Inflammatory macrophage treated with lipopolysaccharide for 4 hours (primary cell): ENCODE measurements at places on chromosomes 3 and 15.

GRCh38 chr3:168801794-168802193 is 706.1 kb upstream of the GOLIM4 start:
- no peak for DNase-seq

GRCh38 chr3:72120806-72121778 is 336.1 kb upstream of the PROK2 start:
- peak; percentile 32 for DNase-seq

GRCh38 chr3:112115161-112115739 is 17.8 kb downstream of the GCSAM start:
- no peak for DNase-seq

GRCh38 chr3:56443372-56443771 is 24.9 kb downstream of the ERC2 start:
- DNase-seq, result no peak

DNA sequence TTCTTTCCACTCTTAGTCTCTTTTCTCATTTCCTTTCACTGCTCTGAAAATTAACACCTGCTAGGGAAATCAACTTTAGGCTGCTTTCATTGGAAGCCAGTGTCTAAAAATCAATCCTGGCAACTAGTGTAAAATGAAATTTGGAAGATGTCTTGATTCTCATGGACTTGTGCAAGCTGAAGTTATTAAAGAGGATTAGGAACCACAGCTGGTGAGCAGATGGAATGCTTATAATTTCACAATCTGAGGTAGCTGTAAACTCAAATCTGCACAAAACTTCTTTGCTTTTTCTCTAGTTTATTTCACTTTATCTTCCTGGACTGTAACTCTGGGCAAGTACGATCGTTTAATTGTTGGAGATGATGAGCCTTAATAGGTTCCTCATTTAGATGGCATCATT is 175.6 kb downstream of the GHSR start:
- no peak for DNase-seq

DNA sequence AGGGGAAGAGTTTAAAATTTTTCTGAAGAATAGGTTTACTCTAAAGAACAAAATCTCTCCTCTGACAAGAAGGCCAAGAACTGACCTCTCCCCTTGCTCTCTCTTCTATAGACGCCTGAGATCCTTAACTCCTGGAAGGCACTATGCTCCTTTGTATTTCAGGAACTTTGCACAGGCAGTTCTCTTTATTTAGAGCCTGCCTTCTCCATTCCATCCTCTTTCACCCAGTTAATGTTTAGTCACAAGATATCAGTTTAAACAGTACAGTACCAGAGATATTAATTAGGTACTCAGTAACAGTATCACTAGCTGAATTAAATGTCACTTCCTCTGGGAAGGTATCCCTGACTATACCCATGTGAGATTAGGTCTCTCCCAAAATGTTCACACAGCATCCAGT is 33.5 kb downstream of the HERC1 start:
- no peak for DNase-seq

GRCh38 chr3:17583530-17583929 is 158.9 kb downstream of the TBC1D5 start:
- DNase-seq, result no peak

DNA sequence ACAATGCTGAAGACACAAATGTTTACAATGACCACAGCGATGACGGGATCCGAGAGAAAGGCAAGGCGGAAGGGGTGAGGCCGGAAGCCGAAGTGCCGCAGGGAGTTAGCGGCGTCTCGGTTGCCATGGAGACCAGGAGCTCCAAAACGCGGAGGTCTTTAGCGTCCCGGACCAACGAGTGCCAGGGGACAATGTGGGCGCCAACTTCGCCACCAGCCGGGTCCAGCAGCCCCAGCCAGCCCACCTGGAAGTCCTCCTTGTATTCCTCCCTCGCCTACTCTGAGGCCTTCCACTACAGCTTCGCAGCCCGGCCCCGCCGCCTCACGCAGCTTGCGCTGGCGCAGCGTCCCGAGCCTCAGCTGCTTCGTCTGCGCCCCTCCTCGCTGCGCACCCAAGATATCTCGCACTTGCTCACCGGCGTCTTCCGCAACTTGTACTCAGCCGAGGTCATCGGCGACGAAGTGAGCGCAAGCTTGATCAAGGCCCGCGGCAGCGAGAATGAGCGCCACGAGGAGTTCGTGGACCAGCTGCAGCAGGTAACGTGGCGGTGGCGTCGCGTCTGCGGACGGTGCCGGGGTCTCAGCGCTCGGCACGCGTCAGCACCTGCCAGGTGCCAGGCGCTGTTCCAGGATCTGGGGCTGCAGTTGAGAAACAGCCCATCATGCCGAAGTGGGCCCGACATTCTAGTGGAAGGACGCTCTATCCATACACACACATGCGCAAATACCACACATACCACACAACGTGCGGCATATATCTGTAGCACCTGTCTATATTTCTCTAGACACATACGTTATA is at the start of gene DLEC1:
TSS of gene DLEC1 (plus strand) at position 108 of the 798 bp plus-strand sequence. CDS start at position 126, 18 bp downstream.
- DNase-seq, result peak; percentile 87

- DNase-seq, result no peak
Measured at GRCh38 chr3:49024449-49024848, 2.5 kb downstream of the NDUFAF3 start.

DNA sequence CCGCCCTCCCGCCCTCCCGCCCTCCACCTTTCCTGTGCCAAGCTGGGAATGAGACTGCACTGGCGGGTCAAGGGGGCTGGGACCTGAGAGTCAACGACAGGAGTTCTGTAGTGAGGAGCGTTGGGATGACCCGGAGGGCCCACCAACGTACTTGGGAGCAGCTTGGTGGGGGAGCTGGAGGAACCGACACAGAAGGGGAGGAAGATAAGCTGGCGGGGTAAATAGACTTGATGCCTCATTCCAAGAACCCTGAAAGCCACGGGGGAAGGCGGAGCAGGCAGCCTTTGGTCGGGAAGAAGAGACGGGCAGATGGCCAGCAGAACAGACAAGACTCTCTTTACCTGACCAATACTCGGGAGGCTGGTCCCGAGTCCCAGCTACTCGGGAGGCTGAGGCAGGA is 277 bp downstream of the FMN1 start:
- no peak for DNase-seq

- DNase-seq, result no peak
Measured at GRCh38 chr3:14698601-14699244, 23.8 kb downstream of the C3orf20 start.

DNA sequence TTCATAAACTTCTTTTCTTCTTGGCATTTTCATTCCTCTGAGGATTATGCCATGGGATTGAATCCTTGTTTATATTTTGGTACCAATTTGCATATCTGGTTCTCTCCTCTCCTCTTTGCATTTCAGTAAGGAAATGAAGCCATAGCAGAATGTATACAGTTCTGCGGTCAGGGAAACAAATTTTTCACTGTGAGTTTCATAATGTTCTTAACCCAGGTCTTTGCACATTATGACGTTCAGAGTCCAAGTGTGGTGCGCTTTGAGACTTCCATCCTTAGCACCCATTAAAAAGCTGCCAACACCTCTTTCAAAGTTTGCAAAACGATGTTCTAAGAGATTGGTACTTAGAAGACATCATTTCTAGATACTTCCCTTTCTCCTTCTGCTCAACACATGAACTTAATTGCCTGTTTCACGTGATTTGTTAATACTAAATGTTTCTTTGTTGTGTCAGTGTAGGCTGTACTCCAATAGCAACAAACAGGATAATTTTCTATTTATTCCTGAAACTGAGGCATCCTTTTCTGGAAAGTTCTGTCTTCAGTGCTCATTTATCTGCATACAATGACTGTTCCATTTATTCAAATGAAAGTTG is 953.1 kb upstream of the NR2F2 start:
- no peak for DNase-seq

DNA sequence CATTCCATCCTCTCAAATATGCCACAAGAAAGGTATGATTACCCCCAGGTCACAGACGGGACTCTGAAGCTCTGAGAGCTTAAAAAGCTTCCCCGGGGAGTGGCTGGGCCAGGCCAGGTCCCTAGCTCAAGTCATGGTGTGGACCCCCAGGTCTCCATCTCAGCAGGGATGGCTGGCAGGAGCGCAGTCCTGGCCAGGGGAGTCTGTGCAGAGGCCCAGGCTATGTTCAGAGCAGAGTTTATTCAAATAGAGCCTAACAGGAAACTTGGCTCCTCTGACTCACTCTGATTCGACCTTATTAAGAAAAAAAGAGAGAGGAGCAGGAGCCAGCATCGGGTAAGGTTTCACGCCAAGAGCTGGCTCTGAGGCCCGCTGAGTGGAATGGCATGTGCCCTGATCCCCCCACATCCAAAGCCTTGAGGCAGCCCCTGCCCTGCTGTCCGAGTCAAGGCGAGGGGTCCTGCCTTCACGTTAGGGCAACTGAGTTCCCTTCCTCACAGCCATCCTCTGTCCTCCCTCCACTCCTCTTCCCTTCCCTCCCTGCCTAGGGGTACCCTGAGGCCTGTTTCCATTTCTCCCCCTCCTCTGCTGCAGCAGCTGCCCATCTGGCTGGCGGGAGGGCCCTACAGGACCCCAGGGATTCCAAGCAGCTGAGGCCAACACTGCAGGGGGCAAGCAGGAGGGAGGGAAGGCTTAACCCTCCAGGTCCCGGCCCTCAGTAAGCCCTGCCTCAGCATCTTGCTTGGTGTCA is 1.9 kb upstream of the LOXL1 start:
- no peak for DNase-seq

DNA sequence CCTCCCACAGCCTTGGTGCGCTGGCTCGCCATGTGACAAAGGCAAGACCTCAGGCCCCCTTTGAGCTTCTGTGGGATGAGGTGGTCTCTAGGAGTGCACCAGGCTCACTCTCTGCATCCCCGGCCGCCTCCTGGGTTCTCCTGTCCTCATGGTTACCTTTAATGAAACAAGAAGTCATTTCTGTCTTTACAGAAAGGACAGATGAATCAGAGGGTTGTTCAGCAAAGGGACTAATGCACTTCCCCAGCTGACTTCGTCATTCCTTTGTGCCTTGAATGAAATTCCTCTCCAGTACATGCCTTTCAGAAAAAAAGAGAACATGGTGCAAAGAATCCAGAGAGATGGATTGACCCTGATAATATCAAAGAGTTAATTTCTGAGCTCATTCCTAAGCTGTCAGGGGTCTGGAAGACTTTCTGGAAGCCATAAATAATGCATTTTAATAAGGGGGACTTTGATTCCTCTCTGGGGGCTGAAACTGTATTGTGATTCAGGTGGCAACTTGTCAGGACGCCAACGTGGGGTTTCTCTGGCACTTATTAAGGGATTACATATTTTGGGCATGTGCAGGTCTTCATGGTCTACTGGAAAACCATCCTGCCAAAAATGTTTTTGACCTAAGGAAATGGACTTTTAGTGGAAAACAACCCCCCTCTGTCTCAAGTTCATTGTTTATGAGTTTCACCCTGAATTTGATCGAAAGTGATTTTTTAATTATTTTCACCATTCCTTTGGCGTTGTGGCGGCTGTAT is 122.7 kb downstream of the FBLN2 start:
- no peak for DNase-seq

DNA sequence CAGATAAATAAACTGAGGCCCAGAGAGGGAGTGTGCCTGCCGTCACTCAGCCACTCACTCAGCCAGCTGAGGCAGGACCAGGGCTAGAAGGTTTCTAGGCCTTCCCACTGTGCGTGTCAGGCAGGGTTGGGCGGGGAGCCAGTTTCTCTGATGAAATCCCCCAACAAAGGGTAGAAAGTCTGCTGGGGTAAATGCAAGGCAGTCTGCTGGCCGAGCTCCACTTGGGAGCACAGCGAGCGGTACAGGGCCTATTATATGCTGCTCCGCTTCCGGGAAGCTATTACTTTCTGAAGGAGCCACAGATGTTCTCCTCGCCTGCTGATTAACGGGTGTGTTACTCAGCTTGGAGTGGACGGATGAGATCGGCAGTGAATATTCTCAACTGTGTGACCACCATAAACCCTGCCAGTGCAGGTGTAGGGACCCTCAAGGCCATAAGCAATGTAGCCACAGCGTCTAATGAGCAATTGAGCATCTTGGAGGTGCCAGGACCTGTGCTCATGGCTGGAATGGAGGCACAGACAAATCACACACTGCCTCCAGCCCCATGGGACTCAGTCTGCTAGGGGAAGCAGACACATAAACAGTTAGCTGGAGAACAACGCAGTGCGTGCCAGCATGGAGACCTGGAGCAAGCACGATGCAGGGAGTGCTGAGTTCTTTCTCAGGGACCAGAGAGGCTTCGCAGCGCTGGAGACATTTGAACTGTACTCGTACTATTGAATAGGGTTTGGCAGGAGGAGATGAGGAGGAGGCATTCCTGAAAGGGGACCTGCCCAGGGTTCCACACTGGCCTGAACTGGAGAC is 42.1 kb downstream of the CORO2B start:
- no peak for DNase-seq

- no peak for DNase-seq
Measured at GRCh38 chr3:104832530-104832929, 534.2 kb upstream of the ALCAM start.

DNA sequence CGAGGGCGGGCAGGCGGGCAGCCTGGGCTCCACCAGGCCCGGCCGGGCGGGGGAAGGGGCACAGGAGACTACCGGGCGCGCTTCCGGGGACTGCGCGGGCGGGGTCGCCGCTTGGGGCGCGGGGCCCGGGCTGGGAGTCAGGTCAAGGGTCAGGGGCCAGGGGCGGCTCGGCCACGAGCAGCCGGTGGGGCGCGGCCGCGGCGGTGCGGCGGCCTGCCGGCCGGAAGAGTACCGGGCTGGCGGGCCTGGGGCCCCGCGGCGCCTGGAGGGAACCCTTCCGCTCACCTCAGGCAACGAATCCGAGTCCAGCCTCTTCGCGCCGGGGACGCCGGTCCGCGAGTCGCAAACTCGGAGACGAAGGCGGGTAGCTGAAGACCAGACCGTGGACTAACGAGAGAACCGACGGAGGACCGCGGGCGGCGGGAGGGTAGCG is 225 bp downstream of the RHOA start:
- no peak for DNase-seq

- DNase-seq, result no peak
Measured at GRCh38 chr15:99431661-99432091, 134.1 kb upstream of the MEF2A start.
